RPMI8226 (cell line): ENCODE measurements at places on chromosomes 7 and 10.
A peak's percentile ranks its signal among the peaks of the same experiment; 100 is the strongest.

- DNase-seq, result no peak
Measured at GRCh38 chr7:20504060-20504459, 111.4 kb upstream of the ABCB5 start.

DNA sequence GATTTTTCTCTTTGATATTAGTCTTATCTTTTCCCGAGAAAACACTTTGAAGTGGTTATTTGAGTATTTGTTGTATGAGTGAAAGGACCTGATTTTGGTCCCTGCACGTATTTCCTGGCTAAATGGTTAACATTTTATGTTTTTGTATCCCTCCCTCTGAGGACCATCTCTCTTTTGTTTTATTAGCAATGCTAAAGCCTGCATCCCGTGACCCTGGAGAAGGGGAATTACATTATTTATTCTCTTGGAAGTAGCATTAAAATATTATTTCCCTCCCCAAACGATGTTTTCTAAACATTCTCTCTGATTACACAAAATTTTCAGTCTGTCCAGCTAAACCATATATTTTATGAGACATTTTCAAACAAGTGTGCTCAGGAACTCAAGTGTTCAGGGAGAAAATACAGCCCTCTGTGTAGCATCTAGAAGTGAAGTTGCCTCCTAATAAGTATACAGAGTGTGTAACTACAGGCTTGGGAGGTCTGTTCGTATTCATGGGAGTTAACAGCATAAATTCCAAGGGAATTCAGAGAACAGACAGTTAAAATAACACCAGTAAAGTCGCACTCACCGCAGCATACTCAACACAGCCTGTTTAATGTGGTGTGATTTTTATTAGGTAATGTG, 163.8 kb upstream of the NPVF start:
- no peak for DNase-seq

- no peak for DNase-seq
Measured at GRCh38 chr7:26792576-26792975, 71.8 kb downstream of the SKAP2 start.

DNA sequence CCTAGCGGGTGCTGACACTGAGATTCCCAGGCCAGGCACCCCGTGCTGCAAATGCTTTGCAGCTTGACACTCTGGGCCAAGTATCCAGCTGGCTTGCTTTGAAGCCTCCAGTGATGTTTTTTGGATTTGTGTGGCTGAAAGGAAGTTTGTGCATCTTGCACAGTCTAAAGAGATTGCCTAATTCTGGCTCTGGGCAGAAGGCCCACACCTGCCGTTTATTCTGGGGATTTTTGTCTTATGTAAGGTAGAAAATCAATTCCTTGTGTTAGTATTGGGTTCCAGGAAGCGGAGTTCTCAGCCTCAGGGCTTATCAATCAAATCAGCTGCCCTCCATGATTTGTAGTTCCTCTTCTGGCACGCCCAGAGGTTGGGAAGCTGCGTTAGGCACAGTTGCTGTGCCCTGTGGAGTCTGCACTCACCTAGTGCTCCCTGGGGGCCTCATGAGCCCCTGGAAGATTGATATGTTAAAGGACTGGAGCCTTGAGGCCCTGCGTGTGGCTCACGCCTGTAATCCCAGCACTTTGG, 8.4 kb upstream of the PURB start:
- DNase-seq, result no peak

- DNase-seq, result no peak
Measured at GRCh38 chr7:142891490-142892082, 6.0 kb upstream of the TRPV6 start.

DNA sequence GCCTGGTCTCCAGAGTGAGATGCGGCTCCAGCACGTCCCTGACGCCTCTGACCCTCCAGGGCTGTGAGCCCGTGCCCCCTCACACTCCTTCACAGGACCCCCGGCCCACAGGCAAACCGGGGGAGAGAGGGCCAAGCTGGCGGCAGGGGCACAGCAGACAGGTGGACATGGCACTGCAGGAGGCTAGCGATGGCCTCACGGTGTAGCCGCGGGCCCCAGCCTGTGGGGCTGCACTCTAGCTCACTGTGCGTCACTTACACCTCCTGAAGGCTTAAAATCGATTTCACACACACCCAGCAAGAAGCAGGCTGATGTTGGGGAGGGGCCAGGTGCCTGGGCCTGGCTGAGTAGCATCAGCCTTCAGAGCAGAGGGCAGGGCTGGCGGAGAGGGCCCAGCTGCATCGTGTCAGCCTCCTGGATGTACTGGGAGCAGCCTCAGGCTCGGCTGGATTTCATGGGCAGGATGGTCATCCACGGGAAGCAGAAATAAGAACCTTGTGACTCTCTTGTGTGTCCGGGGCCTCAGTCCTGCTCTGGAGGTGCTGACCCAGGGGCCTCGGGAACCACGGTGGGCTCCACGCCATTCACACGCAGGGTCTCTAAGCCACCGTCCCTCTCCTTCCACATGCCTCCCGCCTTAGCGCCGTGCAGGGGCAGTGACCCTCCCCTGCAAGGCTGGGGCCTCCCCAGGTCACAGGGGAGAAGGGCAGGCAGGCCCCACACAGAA, 19.4 kb upstream of the KNDC1 start:
- DNase-seq, result no peak

GRCh38 chr7:36192053-36192824, 39.2 kb downstream of the EEPD1 start:
- DNase-seq, result peak; percentile 40

DNA sequence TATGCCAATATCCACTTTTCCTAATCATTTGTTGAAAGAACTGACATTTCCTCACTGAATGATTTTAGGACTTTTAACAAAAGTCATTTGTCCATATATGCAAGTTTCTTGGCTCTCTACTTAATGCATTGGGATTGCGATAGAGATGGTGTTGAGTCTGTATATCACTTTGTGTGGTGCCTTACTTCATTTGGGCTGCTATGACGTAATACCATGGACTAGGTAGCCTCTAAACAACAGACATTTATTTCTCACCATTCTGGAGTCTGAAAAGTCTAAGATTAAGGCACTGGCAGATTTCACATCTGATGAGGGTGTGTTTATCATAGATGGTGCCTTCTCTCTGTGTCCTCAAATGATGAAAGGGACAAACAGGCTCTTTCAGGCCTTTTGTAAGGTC, 342.6 kb downstream of the DPP6 start:
- no peak for DNase-seq

GRCh38 chr7:99363286-99363685, 11.2 kb upstream of the ARPC1B start:
- DNase-seq, result no peak

- no peak for DNase-seq
Measured at GRCh38 chr10:119301397-119301796, 94.0 kb downstream of the GRK5 start.

GRCh38 chr10:93261089-93261488, 187.4 kb downstream of the CYP26A1 start:
- no peak for DNase-seq

GRCh38 chr7:109322833-109323232, 753.2 kb downstream of the DNAJB9 start:
- DNase-seq, result peak; percentile 24

DNA sequence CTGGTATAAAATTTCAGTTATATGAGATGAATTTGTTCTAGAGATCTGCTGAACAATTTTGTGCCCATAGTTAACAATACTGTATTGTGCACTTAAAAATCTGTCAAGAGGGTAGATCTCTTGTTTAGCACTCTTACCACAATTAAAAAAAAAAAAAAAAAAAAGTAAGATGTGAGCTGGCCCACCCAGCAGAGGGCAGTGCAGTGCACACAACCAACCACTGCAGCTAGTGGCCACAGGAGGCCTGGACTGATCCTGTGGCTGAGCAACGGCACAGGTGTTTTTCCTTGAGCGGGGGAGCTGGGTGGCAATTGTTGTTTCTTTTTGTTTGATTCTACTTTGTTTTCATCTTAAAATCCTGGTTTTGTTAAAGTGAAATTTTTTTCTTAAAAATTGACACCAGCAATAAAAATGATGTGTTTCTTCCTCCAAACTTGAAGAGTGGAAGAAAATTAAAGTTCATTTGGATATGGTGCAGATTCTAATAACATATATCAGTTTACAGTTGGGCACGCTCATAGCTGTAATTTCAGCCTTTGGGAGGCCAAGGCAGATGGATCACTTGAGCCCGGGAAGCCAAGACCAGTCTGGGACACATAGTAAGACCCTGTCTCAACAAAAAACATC, 171.1 kb upstream of the TBX20 start:
- peak; percentile 73 for DNase-seq

- DNase-seq, result no peak
Measured at GRCh38 chr7:51619880-51620279, 303.3 kb upstream of the COBL start.

GRCh38 chr7:82559193-82559805, 115.7 kb upstream of the CACNA2D1 start:
- peak; percentile 92 for DNase-seq

- DNase-seq, result no peak
Measured at GRCh38 chr7:128104108-128104742, 73.0 kb upstream of the LRRC4 start.

DNA sequence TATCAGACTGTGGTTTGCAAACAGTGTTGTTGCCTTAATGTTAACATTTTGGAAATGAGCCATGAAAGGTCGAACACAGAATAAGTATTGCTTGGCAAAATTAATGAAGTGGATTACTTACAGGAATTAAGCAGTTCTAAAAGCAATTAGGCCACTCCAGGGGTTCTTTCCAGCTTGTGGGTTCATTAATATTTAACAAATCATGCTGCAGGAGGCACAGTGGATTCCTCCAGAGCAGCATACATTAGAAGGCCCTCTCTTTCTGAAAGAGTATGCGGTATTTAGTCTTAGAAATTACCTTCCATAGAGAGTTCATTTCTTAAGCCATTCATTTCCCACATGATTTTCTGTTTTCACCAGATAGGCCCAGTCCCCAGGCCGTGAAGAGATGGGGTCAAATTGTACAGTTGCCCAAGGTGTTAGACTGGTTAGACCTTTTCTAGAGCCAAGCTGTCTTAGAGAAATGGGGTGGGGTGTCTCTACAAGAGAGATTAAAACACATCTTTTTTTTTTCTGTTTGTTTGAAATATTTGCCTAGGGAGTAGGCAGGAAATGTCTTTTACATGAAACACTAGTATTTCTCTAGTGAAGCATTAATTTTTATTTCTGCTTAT, 40.0 kb upstream of the AGR3 start:
- DNase-seq, result no peak

- DNase-seq, result no peak
Measured at GRCh38 chr10:80896959-80897358, 359.3 kb downstream of the SH2D4B start.

DNA sequence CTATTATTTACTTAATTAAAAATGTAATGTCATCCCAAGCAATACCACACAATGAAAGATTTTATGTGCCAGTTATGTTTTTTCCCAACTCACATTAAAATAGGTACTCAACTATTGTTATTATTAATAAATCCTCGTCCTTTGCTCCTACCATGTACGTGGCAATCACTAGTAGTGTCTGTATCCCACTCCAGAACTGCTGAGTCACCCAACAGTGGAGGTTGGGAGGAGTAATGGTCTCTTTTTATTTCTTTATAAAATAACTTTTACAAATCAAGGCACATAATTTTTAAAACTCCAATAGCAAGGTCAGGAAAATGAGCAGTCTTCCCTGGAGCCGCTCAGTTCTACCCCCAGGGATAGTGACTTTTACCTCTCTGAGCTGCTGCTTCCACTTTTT, 273.5 kb upstream of the PLPP4 start:
- DNase-seq, result no peak

DNA sequence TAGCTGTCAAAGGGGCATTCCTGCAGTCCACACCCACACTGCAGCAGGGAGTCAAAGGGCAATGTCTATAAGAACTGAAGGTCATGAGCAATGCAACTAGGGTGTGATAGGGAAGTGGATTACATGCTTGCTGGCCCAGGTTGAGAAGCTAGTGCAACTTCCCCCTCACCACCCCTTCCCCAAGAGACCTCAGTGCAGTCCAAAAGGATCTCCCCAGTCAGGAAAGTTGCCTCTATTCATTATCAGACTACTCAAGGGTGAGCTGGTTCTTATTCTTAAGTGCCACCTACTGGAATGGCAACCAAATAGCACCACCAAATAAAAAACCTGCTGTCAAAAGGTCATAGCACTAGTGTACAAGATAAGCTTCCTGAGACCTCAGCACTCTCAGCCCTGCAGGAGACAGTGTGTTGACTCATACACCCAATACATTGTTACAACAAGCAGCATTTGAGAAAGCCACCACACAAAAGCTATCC, 28.2 kb downstream of the MTERF1 start:
- DNase-seq, result peak; percentile 35

GRCh38 chr10:100647928-100648327, 97.5 kb upstream of the PAX2 start:
- no peak for DNase-seq

DNA sequence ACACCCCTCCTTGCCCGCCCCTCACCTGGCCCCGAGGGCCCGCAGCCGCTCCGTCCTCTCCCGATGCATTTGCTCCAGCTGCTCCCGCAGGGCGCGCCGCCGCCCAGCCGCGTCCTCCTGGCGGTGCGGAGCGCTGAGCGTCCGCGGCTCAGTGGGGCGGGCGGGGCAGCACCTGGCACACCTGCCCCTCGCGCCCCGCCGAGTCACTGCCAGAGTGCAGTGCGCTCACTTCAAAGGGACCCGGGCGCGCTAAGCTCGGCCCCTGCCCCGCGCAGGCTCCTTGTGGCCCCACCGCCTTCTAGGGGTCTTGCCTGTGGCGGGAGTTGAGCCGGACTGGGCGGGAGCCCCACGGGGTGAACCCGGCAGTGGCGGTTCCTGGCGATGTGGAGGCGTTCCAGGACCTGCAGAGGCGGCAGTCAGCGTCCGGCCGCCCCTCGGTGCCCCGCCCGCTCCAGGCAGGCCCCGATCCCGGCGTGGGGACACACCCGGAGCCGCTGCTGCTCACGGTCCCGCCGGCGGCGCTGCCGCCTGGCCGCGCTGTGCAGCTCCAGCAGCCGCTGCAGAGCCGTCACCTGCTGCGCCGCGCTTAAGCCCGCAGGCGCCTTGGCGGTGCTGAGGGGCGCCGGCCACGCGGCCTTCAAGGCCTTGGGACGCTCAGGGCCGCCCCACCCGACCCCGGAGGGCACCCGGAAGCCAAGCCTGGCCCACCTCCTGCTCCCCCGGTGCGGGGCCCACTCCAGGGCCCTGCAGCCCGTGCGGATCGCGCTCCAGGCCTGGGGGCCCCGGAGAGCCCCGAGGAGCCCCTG, 6.7 kb downstream of the ATP6V1F start:
- peak; percentile 86 for DNase-seq

- DNase-seq, result no peak
Measured at GRCh38 chr10:114215033-114215432, 24.0 kb upstream of the VWA2 start.

GRCh38 chr7:226281-226895, 34.0 kb downstream of the FAM20C start:
- no peak for DNase-seq

DNA sequence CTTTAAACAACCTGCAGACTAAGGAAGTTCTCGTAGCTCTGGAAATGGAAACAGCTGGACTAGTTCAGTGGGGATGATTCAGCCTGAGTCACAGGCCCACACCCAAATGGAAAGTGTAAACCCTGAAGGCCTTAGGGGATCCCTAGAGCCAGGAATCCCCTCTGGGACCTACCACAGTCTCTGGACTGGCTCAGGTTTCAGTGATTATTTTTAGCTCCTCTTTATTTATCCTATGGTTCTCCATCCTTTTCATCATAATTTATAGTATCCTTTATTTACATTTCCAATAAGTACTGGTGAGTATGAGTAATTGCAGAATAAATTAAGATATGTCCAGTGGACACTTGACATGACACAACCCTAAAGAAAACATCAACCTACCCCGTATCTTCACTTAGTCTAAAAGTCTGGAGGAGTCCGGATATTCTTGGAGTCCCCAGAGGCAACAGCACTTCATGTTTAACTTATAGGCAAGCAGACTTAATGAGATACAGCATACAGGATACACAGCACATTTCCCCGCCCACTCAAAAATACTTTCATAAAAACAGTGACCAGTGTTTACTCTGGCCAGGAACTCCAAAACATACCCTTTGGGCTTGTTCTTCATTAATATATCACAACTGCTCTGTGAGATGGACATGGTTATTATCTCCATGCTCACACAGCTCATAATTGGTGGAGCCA, 28.4 kb upstream of the SEMA3E start:
- DNase-seq, result no peak
